ENCODE measurements at places on chromosomes 1 and 21.

- no peak for DNase-seq
Measured at GRCh38 chr1:145751491-145752037, 32.3 kb downstream of the CD160 start.

DNA sequence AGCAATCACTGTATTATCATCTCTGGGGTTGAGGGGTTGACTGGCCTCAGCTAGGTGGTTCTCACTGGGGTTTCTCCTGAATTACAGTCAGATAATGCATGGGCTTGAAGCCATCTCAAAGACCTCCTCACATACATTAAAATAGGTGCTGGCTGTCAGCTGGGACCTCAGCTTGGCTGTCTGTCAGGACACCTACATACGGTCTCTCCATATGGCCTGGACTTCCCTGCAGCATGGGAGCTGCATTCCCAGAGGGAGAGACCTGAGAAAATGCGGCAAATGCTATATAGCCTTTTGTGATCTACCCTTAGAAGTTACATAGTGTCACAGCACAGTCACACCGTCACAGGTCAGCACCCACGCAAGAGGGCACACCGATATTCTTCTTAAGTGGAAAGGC, 93.6 kb downstream of the TSEN15 start:
- DNase-seq = no peak

- DNase-seq = no peak
Measured at GRCh38 chr1:198771563-198772153, 132.8 kb downstream of the PTPRC start.

- DNase-seq = peak; percentile 41
Measured at GRCh38 chr1:228500901-228501871, 14.0 kb downstream of the RNF187 start.

- DNase-seq = peak; percentile 77
Measured at GRCh38 chr1:161177112-161177935, at the start of gene B4GALT3. Gene B4GALT3 (minus strand): TSS chr1:161177507. CDS start chr1:161176060, 1,447 bp downstream.

GRCh38 chr1:235124111-235124510, 4.5 kb downstream of the TOMM20 start:
- DNase-seq = no peak

- no peak for DNase-seq
Measured at GRCh38 chr21:45951676-45952075, 29.9 kb upstream of the COL6A1 start.

- no peak for DNase-seq
Measured at GRCh38 chr1:174232761-174233160, 73.4 kb downstream of the RABGAP1L start.

GRCh38 chr1:42264511-42265190, 70.4 kb downstream of the FOXJ3 start:
- DNase-seq = no peak

DNA sequence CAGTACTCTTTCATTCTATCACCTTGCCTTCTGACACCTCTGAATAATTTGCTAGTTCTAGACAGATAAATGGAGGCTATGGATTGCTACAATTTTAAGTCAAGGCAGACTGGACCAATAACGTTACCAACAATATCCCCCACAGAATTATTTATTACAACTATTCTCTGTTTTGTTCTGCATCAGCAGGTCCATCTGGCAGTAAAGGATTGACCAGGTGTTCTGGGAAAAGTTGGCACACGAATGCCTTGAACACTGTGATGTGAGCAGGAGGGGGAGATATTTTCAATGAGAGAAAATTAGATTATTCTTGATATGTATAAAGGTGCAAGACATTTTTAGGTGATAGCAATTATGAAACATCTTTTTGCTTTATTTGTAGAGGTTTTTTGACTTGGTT, 718.8 kb upstream of the TMPRSS15 start:
- DNase-seq = no peak

GRCh38 chr1:23407016-23407630, 17.4 kb downstream of the TCEA3 start:
- no peak for DNase-seq

- DNase-seq = no peak
Measured at GRCh38 chr1:18922848-18923755, 20.7 kb upstream of the ALDH4A1 start.

DNA sequence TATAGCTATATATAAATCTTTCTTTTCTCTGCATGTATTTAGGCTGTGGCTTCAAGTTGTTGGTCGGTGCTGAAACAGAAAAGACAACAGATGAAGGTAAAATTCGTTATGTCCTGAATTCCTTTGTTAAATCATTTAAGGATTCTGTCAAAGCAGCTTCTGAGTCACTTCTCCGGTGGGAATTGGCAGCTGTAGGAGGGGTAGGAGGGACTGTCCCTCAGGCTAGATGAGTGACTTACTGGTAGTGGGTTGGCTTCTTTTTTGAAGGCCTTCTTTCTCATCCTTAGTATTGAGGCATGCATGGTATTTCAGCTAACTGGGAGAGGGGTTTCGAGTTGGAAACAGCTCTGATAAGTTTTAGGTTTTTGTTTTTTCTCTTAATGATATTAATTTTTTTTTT, 22.1 kb upstream of the NEXN start:
- no peak for DNase-seq

- no peak for DNase-seq
Measured at GRCh38 chr1:27862671-27863537, 9.4 kb upstream of the THEMIS2 start.

DNA sequence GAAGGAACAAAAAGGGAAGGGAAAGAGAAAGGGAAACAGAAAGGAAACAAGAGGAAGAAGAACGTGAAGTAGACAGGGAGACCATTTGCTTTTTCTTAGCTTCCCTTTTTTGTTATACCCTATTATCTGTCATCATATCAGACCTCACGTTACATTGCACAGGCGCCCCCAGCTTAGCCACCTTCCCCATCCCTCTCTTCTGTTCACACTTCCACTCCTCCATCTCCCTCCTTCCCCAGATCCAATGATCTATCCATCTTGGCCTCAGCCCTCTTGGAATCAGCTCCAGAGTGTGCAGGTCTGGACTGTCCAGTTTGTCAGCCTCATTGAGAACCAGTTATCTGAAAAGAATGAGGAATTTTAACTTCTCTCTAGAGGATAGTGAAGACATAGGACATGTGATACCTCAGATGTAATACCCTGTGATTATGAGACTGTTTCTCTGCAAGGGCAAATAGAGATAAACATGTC, 101.1 kb upstream of the ERRFI1 start:
- no peak for DNase-seq

- no peak for DNase-seq
Measured at GRCh38 chr1:109629372-109630030, 9.9 kb downstream of the AMPD2 start.

GRCh38 chr1:115063228-115063901, 25.9 kb downstream of the TSPAN2 start:
- no peak for DNase-seq

All from C1 segment of cervical spinal cord (tissue), 14 donors.